ENCODE measurements at places on chromosomes 5 and 9. TPM values are rescaled to one million over a fixed set of nuclear protein-coding genes. Genes with fewer than 3 reads are reported as not detected.
A peak's percentile ranks its signal among the peaks of the same experiment; 100 is the strongest.

IFNK gene
- not detected for total RNA-seq

DDX31 gene
- 27.6 TPM for total RNA-seq

NRARP gene
- total RNA-seq = 22.8 TPM

TIMD4 gene
- not detected for total RNA-seq

IL13 gene
- not detected for total RNA-seq

TNFSF8 gene
- total RNA-seq = not detected

SEMA6A gene
- 335 TPM for total RNA-seq

NOXA1 gene
- total RNA-seq = 1.8 TPM

PURA gene
- 3.3 TPM for total RNA-seq

CATSPER3 gene
- total RNA-seq = 0.50 TPM

DNA sequence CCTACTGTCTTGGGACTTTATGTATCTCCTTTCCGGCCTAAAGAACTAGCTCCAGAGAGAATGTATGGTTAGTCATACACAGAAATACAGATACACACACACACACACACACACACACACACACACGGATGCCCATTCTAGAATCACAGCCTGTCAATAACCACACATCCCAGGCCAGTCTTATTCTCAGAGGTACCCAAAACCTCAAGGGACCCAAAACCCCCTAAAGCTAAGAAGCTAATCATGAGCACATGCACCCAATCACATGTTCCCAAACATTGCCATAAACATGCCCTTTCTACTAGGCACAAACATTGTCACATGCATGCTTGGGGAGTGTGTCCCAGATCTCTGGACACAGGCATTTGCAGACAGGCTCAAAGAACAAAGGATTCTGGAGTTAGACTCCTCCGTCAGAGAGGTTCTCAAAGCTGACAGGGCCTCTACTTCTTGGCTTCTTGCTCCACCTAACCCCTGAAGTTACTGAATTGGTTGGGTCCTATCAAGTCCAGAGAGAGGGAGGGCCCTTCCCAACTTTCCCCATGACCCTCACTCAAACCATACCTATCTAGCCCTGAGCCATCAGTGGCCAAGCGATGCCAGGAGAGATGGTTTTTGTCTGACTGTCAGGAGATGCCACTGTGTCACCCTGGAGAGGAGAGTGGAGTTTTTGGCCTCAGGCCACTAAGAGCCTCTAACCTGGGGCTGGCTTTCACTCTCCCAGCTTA lies 78.7 kb downstream of the NRG2 start:
- DNase-seq = no peak

DNA sequence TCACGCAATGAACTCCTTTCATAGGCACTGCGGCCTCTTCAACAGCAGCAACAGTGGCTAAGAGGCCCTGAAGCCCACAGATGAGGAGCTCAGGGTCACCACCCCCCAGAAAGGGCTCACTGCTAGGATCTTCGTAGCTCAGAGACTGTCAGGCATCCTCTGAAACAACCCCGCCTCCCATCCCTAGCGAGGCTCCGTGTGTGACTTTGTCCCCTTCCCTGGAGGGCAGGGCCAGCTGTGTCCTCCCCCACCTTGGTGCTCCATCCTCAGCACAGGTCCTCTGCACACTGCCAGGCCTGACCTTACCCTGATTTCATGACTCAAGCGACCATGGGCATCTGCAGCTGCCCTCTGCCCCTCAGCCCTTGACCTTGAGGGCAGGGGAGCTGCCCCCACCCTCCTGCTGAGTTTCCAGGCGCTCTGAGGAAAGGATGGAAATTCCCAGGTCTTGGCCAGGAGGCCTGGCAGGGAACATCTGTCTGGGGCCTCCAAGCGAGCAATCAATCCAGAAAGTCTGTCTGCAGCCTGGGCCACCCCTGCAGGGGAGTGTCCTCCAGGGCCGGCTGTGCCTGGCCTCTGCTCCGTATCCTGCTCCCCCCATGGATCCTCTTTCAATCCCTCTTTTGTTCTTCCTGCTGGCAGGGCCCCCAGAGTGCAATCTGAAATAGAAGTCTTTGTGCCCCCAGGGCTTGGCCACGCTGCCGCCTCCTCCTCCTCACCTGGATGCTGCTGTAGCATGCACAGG lies 6.8 kb upstream of the IRX4 start:
- DNase-seq = no peak

- DNase-seq = no peak
Measured at GRCh38 chr9:103014242-103014641, 19.1 kb downstream of the CYLC2 start.

DNA sequence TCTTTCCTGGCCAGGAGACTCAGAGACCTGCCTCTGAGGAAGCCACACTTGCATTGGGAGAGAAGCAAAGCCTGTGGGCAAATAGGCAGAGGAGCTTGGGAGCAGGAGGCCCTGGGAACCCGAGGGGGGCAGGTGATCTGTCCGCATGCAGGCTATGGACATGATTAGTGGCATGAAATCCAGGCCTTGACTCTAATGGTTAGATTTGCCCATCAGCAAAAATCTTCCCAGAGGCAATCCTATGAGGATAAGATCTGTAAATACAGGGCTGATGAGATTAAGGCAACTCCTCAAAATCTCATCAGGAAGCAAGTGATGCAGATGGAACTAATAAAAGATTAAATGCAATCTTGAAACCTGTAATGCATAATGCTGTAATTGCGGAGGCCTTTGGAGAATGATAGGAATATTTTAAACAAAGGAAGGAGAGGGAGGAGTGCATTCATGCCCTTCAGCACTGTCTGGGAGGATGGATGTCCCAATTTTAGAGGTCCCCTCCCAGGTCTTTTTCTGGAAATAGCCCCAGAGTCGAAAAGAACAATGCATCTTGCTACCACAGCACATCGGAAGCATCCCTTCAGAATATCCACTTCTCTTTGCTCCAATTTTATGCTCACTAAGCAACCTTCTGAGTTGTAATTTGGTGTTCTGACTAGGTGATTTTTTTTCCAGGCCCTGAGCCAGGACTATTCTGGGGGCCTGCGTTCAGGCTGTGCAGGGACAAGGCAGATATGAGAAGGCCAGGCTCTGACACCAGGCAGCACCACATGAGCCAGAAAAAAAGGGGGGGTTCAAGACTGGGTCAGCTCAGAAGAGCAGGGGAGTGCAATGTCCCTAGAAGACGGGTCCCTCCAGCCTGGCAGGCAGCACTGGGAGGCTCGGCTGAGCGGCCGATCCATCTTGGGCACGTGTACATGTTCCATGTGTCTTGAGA lies 66.5 kb downstream of the MED10 start:
- DNase-seq = no peak

GRCh38 chr9:125540497-125540896 lies 166.5 kb downstream of the MAPKAP1 start:
- no peak for DNase-seq

- DNase-seq = no peak
Measured at GRCh38 chr5:62314213-62314830, 8.3 kb downstream of the KIF2A start.

DNA sequence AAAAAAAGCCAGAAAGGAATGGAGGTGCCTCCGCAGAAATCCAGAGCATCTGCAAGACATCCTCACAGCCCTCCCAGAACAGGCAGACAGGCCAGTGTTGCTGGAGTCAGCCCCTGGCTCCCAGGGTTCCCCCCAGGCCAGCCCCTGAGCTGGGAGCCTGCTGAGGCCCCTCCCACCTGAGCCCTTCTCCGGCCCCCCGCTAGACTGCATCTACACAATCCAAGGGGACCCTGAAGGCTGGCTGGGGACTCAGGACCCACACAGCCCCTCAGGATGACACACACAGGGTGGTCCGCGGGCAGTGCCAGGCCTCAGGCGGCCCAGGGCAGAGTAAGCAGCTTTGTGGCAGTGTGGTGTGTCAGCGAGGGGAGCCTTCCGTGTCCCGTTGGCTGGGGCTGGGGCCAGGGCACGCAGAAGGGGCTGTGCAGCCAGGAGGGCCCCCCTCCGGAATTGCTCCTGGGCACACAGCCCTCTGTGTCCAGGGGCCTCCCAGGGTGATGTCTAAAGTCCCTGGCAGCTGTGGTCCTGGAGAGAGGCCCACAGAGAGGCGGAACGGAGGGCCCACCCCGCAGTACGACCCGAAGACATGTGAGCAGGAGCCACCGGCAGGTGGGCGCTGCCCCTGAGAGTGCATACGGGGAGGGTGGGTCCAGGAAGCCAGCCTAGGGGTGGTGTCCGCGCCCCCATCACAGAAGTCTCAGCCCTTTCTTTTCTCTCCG lies 2.9 kb downstream of the TMEM250 start:
- no peak for DNase-seq

GRCh38 chr5:91607675-91608074 lies 224.6 kb upstream of the ARRDC3 start:
- no peak for DNase-seq

GRCh38 chr5:68217528-68217927 lies 2.0 kb downstream of the PIK3R1 start:
- no peak for DNase-seq

- peak; percentile 88 for DNase-seq
Measured at GRCh38 chr9:100472788-100473275, at the start of gene TMEFF1. Gene TMEFF1, plus strand, starts transcription at chr9:100473149. Its CDS starts 396 bp downstream, at chr9:100473545.

DNA sequence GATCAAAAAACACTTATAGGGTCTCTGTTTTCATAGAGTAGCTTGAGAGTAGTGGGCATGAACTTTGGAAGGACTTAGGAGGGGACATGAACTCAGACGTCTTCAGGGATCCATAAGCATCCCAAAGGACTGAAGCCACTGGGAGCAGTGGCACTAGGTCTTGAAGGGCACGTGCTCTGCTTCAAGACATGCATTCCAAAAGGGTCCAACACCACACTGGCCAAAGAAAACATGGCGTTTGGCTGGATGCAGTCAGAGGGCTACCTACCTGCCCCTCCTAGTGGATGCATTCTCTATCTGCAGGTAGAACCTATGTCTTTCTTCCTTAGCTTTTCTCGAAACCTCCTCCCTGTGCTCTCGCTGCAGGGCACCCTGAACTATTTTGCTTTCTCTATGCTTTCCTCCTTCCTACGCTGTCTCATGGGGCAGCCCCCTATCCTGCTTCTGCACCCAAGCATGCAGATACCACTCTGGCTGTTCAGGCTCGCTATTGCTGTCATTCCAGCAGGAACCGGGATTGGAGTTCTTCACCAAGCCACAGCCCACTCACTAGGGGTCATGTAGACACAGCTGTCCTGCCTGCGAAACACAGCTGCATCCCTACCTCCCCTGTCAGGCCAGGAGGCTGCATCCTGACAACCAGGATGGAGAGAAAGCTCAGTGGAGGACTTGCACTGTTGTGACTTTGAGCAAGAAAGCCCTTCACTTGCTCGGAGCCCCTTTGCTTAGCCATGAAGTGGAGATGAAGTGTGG lies 11.9 kb downstream of the FAM240B start:
- peak; percentile 62 for DNase-seq

DNA sequence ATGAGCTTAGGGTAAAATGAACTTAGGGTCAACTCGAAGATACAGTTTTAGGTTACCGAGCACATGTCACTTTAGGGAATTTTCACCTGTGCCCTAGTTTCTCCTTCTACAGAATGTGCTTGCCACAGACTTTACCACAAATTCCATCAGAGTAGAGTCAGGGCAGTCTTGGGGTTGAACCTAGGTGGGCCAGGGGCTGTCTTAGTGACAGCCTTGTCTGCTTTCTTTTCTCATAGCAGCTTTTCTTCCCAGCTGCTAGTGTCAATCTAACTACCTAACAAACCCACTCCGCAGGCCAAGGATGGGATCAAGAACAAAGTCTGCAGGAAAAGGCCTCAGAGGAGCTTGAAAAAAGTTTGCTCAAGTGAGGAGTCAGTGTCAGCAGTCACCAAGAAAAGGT lies 458.1 kb upstream of the CDH18 start:
- DNase-seq = no peak

DNA sequence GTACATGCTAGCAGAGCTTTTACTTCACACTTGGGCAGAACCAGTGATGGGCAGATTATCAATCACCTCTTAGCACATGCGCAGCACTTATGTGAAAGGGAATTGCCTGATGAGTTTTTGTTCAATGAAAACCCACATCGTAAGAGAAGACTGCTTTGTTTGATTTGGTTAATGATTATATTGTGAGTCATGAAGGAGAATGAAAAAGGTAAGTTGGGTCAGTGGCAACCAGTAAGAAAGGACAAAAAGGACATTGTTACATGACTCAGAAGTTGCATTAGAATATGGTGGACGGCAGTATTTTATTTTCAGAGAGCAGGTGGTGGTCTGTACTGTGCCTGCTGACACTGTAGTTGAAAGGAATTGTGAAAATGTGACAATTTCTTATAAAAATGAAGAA lies 127.4 kb downstream of the AOPEP start:
- DNase-seq = no peak

GRCh38 chr5:55885359-55885758 lies 34.2 kb downstream of the IL31RA start:
- DNase-seq = no peak

DNA sequence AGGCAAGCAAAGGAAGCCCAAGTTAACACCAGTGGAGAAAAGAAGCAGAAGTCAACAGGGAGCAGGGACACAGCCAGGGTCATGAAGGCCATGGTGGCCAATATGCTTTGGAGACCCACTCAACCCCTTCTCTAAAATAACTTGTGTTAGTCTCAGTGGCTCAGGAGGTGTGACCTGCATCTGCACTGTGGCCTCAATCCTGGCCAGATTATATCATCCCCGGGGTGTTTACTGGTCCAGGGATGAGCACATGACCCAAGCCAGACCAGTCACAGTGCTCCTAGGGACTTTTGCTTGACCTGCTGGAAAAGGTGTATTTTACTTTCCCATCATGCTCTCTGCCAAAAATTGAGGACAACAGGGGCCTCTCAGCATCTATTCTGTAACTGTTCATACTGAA lies 105.2 kb downstream of the DPYSL3 start:
- DNase-seq = no peak

GRCh38 chr5:13558408-13558807 lies 386.1 kb downstream of the DNAH5 start:
- no peak for DNase-seq

- DNase-seq = peak; percentile 65
Measured at GRCh38 chr5:142360607-142361120, 35.8 kb upstream of the SPRY4 start.

GRCh38 chr5:160159991-160160792 lies 40.9 kb upstream of the PWWP2A start:
- peak; percentile 91 for DNase-seq

DNA sequence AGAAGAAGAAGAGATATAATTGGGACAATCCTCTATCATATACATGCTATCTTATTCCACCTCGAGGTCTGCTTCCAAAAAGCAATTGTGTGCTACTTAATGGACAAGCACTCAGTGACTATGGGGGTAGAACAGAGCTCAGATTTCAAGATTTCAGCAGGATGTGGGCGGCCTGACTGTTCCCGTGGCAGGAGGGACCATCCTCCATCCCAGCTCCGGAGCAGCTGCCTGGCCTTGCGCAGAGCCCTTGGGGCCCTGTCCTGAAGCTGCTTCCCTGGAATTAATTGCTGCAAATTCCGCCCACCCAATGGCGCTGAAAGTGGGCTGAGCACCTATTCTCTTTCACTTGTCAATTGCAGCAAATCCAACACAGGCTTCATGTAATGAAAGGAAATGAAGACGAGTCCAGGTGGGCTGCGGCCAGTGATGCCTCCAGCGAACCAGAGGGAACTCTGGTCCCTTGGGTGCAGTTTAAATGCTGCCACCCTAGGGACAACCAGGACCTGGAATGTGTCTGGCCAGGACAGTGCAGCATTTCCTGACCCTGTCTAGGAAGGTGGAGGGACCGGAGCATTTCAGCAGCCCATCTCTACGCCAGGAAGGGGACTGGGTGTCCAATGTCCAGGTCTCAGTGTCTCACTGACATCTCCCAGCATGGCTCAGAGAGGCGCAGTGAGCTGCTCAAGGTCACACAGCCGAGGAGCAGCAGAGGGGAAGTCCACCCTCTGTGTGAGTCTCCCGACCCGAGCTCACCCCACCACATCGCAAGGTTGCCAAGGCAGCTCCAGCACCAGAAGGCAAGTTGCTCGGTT lies 50.5 kb upstream of the FCN1 start:
- no peak for DNase-seq

- DNase-seq = no peak
Measured at GRCh38 chr5:2283481-2284045, 400.8 kb upstream of the IRX4 start.

All from H9 (cell line).